ENCODE measurements at places on chromosomes 5 and 9.

GRCh38 chr5:135034236-135034962 is 371 bp upstream of the PITX1 start:
- no peak for DNase-seq

DNA sequence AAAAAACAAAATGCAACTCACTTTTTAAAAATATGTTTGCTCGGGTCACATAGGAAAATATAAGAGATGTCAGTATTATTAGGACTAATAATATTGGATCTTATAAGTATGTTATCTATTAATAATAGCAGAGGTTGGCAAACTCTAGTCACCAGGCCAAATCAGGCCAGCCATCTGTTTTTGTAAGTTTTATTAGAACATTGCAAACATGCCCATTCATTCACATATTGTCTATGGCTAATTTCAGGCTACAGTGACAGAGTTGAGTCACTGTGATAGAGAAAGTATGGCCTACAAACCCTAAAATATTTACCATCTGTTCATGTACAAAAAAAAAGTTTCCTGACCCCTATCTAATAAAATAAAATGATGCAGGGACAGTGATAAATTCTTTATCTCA is 97.7 kb upstream of the CDH6 start:
- no peak for DNase-seq

GRCh38 chr5:179230061-179230461 is 115.2 kb downstream of the ADAMTS2 start:
- DNase-seq, result no peak

DNA sequence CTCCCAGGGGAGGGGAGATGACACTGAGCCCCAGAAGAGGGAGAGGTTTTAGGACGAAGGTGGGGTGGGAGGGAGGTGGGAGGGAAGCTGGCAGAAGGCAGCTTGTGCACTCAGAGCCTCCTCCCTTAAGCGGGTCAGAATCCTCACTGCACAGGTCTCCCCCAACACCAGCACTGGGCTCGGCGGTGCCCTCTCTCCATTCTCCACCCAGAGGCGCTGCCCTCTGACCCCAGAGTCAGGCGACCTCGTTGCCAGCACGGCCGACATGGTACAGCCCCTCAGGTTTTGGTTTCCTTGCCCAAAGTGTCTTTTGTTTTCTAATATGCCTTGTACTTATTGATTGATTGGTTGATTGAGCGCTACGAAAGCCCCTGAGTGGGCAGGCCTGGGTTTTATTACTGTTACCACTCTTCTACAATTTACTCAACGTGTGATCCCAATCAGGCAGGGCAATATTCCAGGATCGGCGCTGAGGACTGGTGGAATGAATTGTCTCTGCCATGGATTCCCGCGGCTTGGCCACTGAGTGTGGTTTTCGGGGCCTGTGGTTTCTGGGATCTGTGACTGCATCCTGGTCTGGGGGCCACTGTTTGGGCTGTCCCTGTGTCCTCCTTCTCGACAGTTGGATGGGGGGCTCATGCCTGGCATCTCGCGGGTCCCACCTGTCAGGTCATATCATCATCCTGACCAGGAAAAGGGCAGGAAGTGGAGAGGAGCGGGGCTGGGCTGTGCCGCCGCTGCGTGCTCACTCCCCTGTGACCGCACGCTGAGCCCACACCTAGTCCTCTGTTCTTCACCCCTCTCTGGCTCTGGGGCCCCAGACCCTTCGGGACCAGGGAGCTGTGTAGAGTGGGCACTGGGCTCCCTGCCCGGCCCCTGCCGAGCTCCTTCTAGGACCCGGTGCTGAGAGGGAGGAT is 9.6 kb upstream of the FCN2 start:
- no peak for DNase-seq

- no peak for DNase-seq
These were observed 355 bp downstream of the TLE4 start for GRCh38 chr9:79572032-79572607.

- DNase-seq, result no peak
These were observed 1.5 kb upstream of the TESK1 start for GRCh38 chr9:35603506-35603985.

DNA sequence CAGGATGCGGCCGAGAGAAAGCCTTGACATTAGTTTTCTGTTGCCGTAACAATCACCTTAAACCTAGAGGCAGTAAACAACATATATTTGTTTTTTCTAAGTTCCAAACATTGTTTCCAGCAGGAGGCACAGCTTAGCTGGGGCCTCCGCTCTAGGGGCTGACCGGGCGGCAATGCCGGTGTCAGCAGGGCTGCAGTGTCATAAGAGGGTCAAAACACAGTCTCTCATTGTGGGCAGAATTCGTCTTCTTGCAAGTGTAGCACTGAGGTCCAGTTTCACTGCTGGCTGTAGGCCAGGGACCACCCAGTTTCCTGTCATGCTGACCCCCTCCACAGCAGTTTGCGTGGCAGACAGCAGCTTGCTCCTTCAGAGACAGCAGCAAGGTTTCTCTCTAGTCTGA is 186.2 kb downstream of the PJA2 start:
- DNase-seq, result no peak

DNA sequence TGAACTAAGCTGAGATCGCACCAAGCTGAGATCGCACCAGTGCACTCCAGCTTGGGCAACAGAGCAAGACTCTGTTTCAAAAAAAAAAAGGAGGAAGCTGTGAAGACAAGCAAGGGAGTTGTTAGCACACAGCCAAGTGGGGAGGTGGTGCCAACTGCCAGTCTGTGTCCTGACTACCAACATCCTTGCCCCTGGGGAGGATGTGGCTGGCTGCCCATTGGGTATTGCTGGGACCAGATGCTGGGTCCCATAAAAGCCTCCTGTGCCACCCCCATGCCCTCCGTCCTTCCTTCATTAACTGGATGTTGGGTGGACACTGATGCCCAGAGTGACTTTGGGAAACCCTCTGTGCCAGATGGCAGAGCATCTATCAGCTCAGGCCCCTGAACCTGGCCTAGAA is 157.1 kb upstream of the COL5A1 start:
- DNase-seq, result no peak

DNA sequence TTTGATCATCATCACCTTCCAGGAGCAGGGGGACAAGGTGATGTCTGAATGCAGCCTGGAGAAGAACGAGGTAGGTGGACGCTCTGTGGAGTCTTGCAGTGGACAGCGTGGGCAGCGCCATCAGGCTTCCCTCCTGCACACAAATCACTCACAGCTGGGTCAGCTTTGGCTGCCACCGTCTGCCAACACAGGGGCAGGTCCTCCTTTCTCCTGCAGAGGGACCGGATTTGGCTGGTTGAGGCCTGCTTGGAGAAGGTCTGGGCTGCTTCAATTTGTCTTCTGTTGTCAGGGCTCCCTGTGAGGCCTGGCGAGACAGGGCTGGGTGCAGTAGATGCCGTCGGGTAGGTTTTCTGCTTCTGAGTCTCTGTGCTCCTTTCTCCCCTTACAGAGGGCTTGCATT is 180.6 kb downstream of the CACNA1B start:
- no peak for DNase-seq

GRCh38 chr5:170491479-170491878 is 12.3 kb upstream of the KCNIP1 start:
- no peak for DNase-seq

DNA sequence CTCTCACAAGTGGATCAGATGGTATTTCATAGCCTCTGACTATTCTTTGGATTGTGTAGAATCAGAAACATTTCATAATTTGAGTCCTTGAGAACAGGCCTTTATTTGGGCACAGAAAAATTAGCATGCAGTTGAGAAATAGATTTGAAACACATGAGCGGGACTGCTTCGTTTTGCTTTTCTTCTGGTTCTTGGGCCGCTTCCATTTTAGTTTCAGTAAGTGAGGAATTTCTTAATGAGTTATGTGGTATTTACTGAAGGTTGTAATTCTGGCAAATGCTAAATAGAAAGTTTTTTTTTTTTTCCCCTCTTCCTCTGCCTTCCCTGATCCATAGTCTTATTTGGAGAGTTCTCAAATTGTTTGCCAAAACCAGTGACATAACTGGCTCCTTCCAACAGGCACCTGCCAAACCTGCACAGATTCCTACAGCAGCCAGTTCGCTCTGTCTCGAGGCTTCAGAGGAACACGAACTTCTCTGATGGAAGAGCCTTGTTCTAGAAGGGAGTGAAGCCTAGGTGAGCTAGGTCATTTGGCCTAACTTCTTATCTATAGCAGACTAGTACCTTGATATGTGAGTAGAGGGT is 71.2 kb upstream of the SLC28A3 start:
- no peak for DNase-seq

DNA sequence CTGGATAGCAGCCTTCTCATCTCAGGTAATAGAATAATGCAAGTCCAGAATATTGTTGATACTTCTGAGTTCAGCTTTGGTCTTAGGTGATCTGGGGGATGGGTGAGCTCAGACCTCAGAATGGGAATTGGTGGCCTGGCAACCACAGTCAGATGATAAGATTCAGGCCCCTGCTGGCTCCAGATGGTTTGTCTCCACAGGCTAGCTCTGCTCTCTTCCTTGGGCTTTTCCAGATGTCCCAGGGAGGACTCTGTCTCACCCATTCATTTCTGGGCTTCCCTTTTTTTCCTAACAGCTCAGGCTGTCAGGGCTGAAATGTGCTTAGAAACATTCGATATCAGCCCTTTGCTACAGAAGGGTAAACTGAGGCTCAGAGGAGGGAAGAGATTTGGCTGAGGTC is 17.6 kb upstream of the TNFSF15 start:
- DNase-seq, result no peak

GRCh38 chr5:2751592-2752021 is at the start of gene IRX2:
Gene IRX2, minus strand, starts transcription at chr5:2751677. Its CDS starts 264 bp downstream, at chr5:2751413.
- DNase-seq, result no peak

GRCh38 chr9:116377179-116377798 is 223.7 kb downstream of the PAPPA start:
- DNase-seq, result no peak

GRCh38 chr9:117253261-117253660 is 161.6 kb downstream of the ASTN2 start:
- no peak for DNase-seq

DNA sequence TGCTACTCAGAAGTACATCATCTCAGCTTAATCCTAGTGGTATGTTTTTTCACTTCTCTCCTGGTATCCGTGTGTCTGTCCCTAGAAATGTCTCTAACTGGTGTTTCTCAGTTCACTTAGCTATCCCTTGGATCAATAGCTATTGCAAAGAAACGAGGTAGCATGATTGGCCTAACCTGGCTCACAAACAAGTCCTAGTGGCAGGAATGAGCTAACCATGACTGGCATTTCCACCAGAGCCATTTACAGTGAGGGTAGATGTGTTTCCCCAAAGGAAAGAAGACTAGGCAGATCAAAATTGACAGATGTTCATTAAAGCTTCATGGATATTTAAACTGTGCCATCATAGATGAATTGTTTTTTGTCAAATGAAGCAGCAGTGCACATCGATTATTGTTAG is 82.5 kb downstream of the PALM2AKAP2 start:
- DNase-seq, result no peak

DNA sequence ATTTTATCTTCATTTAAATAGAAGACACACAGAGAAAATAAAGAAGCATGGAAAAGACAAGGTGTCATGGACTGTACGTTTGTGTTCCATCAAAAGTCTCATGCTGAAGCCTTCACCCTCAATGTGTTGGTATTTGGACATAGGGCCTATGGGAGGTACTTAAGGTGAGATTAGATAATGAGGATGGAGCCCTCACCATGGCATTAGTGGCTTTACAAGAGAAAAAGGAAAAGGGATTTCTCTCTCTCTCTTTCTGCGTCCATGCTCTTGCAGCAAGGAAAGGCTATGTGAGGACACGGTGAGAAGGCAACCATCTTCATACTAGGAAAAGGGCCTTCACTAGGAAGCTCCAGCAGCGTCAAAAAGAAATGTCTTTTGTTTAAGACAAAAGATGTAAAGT is 797.0 kb upstream of the CDH10 start:
- DNase-seq, result no peak

DNA sequence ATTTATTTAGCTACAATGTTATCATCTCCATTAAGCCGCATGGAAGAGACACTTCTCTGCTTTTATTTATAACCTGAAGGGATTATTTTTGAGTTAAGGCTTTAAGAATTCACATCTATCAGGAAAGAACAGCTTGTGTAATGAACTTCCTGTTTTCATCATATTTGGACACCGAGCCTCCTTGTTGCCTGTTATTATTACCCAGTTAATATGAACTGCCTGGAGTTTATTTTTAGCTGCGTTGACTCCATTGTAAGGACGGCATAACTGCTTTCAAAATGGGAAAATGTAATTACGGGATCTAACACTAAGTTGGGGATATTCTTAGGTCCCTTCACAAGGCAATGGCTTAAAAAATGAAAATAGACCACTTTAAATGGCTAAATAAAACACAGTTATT is 89.0 kb upstream of the NR4A3 start:
- DNase-seq, result no peak

GRCh38 chr9:6006749-6007057 is 8.7 kb downstream of the RANBP6 start:
- no peak for DNase-seq

DNA sequence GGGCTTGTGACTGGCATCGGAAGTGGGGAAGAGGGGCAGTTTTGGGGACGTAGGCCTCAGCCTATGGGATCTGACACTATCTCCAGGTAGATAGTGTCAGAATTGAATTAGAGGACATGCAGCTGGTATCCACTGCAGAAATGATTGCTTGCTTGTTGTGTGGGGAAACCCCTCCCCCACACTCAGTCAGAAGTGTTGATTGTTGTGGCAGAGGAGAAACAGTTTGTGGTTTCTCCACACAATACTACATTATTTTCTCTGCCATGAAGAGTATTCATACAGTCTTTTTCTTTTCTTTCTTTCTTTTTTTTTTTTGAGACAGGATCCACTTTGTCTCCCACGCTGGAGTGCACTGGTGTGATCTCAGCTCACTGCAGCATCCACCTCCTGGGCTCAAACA is 113.9 kb downstream of the ARRDC3 start:
- DNase-seq, result no peak

DNA sequence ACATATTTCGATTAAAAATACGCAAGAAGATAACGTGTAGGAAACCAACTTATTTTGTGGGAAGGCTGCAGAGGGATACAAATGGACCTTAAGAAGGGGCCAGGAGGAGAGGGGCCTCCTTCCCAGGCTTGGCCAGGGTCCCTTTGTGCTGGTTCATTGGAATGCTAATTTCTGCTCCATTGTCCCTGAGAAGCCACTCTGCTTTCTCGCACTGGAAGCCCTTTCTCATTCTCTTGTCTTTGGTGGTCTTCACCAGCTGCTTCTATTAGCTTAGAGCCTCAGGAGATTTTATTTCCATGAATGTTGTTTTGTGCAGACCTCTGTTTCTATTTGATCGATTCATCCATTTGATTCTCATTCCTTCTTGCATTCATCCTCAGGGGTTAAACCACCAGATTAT is 325.4 kb downstream of the TMEM38B start:
- DNase-seq, result no peak

- no peak for DNase-seq
These were observed 112.4 kb downstream of the INVS start for GRCh38 chr9:100211476-100211875.

DNA sequence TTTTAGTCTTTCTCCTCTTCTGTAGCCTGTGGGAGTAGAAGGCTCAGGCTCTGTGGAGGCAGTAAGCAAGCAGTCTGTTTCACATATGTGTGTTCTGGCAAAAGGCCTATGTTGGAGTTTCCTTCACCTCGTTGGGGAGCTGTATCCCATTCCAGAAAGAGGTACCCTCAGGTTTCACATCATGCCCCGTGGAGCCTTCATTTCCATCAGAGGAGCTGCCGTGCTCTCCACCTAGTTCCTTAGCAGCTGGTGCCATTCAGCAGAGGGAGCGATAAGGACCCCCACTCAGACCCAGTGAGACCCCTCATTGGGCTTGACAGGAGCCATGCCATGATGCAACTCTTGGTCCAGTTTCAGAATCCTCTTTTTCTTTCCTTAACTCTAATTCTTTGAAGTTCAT is 50.6 kb upstream of the ANGPTL2 start:
- DNase-seq, result no peak
